ENCODE measurements at places on chromosomes 12 and 14.

- DNase-seq: no peak
Measured at GRCh38 chr12:79294590-79294989, 396.2 kb downstream of the PAWR start.

DNA sequence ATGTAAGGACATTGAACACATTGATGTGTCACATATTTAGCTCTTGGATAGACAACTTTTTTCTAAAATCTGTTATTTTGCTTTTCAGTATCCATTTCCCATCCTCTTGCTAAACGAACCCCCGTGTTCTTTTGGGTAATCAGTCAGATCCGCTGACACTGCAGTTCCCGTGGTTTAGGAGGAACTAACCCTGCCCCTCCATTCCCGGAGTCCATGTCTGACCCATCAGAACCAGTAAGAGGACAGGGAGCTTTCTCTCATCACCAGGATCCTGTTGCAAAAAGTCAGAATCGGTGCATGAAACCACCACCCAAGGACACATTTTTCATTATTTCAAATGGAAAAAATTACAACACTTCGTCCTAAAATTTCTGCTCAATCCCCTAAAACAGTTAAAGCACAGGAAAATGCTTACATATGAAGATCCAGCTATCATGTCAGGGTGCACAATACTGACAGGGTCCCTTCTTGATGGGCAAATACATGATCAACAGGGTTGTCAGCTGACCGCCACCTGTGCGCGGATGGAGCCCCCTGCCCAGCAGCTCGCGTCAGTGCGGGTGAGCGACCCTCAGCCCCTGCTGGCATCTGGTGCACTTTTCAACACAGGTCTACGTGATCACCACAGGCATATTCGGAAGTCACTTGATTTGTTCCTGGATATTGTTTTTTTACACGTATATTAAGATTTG is 276.8 kb downstream of the ADGRD1 start:
- DNase-seq: no peak

- DNase-seq: no peak
Measured at GRCh38 chr12:88723219-88723618, 142.9 kb upstream of the KITLG start.

DNA sequence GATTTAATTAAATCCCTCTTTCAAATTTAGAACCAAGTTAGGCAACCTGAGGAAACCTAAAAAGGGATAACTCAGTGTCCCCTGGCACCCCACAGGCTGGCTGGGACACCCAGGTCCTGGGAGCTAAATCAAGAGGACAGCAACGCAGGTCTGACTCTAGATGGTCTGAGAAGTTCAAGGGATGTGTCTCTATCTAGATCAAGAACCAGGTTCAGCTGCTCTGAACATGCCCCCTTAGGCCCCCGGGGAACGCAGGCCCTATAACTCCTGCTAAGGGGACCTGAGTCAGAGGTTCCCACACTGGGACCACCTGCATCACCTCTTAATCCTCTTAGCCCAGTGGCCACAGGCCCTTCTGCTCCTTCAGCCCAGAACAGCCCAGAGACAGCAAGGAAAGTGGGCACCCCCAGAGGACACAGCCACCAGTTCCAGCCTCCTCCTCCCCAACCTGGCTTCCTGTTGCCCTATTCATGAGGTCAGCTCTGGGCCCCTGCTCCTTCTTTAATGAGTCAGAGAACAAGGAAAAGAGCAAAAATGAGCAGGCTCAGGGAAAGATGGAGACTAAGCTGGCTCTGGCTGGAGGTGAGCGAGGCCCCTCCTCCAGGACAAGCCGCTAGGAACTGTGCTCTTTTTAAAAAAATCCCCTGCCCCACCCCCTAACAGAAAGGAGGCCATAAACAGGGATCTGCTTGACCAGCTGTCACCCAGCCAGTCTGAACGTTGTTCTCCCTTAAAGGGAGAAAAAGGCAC is 10.8 kb downstream of the PITPNM2 start:
- no peak for DNase-seq

DNA sequence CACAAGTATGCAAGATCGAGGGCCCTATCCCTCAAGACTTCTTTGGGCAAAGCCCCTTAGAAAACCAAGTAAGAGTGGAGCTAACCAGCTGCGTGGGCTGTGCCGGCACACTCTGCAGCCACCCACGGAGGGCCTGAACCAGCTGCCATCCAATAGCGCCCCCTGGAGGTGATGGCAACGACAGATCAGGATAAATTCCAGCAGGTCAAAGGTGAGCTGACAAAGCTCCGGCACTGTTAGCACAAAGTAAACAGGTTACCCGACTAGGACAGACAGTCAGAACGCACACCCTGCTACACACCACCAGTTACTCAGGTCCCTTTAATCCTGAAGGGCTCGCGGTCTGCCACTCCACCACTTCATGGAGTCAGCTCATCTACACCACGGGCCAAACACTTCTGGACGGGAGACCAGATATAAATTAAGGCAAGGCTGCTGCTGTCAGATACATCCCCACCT is 4.9 kb downstream of the ZBTB39 start:
- peak; percentile 79 for DNase-seq

DNA sequence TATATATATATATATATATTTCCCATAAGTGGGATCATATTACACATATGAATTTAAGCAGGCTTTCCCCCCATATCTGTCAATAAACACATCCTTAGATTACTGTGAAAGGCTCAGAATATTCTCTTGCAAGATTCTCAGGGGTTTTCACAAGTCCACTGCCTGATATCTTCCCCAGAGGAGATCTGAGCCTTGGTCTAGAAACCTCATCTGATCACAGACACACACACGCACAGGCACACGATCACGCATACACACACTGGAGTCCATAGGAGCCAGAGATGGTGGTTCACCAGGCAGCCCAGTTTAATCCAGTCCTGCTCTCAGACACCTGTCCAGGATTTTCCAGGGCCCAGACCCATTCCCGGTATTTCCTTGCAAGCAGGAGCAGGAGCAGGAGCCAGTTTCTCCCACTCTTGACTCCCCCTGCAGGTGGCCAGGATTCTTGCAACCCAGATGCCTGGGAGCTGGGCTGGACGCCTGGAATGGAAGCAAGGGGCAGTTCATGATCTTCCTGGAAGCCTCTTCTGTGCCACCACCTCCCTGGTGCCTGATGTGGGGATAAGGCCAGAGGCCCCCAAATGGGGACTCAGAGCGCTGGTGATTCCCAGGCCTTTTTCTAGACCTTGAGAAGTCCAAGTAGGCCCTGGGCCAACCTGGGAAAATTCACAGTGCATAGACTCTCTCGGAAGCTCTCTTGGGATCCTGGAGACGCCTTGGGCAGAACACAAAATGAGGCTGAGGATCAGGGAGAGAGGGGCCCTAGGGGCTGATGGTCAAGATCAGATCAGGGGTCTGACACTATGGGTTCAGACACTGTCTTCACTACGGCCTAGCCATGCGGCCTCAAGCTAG is 16.5 kb upstream of the KRT78 start:
- DNase-seq: no peak

DNA sequence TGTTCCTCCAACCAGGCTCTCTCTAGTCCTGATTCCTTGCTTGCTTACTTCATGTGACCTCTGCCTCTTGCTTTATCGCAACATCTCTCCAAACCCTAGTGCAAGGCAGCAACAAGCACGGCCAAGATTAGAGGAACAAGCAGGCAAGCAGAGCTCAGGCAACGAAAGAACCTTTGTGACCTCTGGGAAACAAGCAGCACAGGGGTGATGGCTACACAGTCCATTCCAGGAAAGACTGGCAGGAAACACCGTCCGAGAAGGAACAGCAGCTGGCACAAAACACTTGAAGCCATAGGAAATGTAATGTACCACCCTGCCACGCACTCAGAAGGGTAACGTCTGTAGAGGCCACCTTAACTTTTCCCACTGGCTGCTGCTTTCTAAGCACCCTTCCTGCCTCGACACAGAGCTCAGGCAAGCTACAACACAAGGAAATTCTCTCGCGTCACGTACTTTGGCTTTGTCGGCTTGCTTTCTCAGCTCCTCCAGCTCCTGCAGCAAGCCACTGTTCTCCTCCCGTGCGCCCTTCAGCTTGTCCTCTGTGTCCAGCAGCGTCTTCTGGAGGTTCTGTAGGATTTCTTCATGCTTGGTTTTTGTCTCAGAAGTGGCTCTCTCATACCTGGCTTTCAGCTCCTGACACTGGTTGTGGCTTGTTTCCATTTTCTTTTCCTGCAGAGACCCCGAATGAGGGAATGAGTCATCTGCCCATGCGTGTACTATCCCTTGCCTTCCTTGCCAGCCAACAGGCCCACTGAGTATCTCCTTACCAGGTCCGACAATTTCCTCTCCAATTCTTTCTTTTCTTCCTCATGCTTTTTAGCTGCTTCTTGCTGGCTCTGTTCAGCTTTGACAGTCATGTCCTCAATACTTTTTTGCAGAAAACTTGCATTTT is 61.4 kb upstream of the VPS33A start:
- DNase-seq: no peak

DNA sequence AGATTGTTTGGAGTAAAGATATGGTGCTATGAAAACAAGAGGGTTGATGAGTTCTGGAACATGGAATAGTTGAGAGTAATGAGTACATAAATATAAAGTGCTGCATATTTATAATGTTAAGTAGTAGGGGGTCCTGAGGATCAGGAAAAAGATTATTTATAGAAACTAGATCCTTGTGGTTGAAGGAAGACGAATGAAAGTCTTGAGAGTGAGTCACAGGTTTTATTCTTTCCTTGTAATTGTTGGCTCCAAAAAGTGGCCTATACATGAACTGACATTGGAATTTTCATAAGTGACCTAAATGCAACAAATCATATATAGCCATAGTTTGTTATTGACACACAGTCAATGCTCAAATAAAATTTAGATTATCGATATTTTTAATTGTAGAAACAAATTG is 440.4 kb upstream of the PRICKLE1 start:
- DNase-seq: no peak

DNA sequence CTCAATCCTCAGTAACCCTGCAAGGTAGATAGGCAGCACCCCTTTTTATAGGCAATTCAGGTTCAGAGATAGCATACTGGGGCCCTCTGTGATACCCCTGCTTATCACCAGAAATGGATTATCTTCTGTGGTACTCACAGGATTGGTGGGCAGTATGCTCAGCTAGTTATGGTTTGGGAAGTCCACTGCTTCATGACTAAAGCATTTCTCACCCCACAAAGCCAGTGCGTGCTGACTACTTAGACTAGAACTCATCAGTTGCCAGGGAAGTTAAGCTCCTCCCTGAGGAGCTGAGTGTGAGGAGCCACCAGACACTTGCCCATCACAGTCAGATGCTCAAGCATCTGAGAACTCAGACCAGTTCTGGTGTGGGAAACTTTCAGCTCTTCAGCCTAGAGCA is 76.3 kb downstream of the SCAF11 start:
- DNase-seq: no peak

- DNase-seq: no peak
Measured at GRCh38 chr14:38255408-38255672, 553 bp downstream of the CLEC14A start.

DNA sequence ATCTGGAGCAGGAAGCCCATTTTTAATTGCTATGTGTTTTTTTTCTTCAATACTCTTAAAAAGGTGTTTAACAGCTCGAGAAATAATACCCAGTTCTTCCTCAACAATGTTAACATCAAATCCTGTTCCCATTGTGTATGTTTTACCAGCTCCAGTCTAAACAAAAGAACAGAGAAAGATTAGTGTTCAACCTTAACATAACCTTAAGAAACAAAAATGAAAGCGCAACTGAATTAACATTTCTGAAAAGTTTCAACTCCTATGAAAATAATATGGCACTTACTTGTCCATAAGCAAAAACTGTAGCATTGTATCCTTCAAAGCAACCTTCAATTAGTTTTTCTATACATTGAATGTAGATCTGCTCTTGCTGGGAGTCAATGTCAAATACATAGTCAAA is 73.2 kb downstream of the KIF21A start:
- DNase-seq: no peak

DNA sequence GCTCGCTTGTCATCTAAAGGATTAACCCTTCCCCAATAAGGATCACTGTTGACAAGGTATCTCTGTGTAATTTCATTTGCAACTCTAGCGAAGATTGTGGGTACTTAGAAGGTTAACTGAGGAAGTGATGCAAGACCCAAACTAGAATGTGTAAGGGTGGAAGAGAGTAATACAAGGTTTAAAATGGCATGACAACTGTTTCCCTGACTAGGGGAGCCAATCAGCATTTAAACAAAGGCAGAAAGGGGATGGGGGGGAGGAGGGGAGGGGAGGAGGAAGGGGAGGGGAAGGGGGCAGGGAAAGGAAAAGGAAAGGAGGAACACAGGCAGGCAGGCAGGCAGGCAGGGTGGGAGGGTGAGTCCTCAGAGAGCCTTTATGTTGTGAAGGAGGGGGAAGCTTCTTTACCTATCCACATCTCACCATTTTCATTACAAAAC is 31.1 kb downstream of the NRDE2 start:
- DNase-seq: no peak

GRCh38 chr12:66196806-66197205 is 7.8 kb downstream of the IRAK3 start:
- no peak for DNase-seq

Data from activated CD4-positive, alpha-beta T cell treated with anti-CD3 and anti-CD28 coated beads, Interleukin-2, amount 50 U/mL, for 1 hour (primary cell).